ENCODE measurements at places on chromosomes 4 and X.

DNA sequence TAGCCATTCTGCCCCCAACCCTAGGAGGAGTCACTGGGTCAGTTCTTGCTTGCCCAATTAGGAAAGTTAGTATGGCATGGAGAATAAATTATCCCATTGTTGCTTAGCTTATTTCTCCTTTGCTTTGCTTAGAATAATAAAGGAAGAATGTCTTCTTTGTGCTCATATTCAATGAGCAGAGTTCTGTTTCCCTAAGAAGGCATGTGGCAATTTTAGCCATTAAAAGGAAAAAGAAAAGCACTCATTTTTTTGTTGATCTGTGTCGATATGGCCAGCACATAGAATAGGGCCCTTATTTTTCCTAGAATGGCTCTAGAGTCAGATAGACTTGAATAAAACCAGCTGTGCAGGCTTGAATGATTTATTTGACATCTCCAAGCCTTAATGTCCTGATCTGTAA is 166.4 kb upstream of the PPARGC1A start:
- no peak for DNase-seq

DNA sequence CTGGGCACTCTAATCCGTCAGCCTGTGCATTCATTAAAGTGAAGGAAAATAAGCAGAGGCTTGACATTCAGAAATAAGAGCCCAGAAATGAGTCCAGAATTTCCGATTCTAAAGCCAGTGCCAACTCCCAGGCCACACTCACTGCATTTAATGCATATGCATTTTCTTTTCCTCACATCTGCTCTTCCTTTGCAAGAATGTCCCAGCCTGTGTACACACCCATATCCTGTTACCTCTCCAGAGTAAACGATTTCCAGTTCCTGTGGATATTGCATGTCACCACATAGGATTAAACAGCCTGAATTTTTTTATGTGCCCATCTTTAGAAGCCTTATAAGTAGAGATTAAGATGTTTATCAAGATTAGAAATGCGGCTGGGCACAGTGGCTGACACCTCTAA is 27.5 kb downstream of the ARX start:
- DNase-seq: no peak

GRCh38 chrX:54452920-54453319 is 12.7 kb downstream of the TSR2 start:
- DNase-seq: no peak

GRCh38 chrX:3428792-3429191 is 82.3 kb upstream of the MXRA5 start:
- no peak for DNase-seq

DNA sequence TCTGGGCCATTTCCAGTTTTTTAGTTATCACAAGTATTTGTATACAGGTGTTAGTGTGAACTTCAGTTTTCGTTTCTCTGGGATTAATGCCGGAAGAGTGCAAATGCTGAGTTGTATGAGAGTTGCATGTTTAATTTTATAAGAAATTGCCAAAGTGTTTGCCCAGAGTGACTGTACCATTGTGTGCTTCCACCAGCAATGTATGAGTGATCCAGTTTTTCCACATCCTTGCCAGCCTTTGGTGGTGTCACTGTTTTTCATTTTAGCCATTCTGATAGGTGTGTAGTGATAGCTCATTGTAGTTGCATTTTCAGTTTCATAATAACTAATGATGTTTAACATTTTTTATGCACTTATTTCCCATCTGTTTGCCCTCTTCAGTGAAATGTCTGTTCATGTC is 18.4 kb downstream of the PLS3 start:
- DNase-seq: no peak

DNA sequence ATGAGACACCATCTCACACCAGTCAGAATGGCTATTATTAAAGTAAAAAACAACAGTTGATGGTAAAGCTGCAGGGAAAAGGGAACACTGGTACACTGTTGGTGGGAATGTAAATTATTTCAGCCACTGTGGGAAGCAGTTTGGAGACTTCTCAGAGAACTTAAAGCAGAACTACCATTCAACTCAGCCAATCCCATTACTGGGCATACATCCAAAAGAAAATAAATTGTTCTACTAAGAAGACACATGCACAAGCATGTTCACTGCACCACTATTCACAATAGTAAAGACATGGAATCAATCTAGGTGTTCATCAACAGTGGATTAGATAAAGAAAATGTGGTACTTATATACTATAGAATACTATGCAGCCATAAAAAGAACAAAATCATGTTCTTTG is 135.0 kb downstream of the REELD1 start:
- no peak for DNase-seq

- DNase-seq: no peak
Observed at GRCh38 chr4:108399610-108400265, 220.6 kb upstream of the RPL34 start.

DNA sequence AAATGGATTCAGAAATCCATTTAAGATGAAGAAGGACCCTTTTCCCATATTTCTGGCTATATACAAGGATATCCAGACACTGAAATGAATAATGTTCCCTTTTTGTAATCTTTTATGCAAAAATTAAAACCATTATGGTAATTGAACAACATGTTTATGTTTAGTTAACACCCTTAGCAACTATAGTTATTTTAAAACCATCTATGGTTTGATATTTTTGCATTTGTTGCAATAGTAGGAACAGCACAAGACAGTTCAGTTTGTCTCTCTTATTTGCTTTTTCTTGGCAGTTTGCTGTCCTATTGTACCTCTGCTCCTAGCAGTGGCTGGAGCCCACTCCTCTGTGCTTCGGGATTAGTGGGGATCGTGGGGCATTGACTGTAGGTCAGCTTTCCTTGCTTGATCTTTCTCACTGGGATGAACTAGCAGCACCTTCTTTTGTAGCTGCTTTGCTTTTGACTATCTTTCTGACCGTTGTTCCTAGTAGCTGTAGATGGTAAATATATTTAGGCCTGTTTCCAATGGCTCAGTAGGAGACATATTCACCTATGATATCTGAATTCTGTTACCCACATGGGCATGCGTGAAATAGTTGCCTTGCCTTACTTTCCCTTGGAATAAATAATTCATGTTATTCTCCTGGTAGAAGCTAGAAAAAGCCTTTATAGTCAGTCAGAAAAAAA is 12.8 kb downstream of the HTT start:
- DNase-seq: no peak

DNA sequence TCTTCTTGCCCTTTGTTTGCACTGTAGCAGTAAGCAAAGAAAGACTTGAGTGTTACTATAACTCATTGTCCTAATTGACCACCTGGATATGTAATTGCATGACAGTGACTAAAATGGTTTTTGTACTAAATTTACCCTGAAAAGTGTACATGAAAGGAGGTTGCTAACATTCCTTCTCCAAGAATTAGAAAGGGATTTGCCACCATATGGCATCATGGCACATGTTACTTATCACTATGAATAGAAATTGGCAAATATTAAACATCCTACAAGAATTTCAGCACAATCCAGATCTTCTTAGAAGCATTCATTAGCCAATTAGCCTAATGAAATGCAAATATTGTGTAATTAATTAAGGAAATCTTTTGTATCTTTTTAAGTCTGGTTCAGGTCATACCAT is 834.2 kb downstream of the STPG2 start:
- no peak for DNase-seq

DNA sequence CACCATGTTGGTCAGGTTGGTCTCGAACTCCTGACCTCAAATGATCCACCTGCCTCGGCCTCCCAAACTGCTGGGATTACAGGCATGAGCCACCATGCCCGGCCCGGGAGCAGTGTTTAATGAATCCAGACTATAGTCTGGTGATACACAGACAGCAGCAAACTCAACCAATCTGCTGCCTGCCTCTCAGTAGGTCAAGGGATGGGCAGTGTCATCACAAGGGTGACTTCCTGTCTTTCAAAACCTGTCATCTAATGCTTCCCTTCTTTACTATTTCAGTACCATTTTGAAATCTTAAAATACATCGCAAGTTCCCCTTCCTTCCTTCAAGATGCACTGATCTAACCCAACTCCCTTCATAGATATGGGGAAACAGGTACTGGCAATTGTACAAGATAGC is 8.4 kb downstream of the RPL39 start:
- no peak for DNase-seq
